ENCODE measurements at places on chromosomes 7 and 10. TPM values are rescaled to one million over a fixed set of nuclear protein-coding genes. Genes with fewer than 3 reads are reported as not detected.

TUBGCP2 gene
- 63.8 TPM for total RNA-seq

GRCh38 chr10:58017719-58018367, 249.9 kb downstream of the IPMK start:
- no peak for DNase-seq

DNA sequence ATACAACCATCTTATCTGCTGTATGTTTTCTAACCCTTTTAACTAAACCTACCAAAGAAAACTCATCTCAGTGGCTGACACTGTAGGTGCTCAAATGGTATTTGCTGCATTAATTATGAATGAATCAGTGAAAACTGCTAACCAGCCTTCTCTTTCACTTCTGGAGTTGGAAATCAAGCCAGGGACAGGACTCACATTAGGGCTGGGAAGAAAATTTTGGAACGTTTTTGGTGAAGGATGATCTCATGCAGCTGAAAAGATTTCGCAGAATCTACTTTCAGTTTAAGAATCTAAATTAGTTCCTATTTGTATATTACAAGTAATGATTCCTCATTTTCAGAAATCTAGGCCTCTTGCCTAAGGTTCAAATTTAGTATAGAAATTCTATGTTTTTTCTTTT, 12.9 kb downstream of the MTPN start:
- DNase-seq = no peak

MEIG1 gene
- total RNA-seq = not detected

GRCh38 chr7:74623135-74623534, 34.4 kb upstream of the GTF2I start:
- DNase-seq = no peak

- no peak for DNase-seq
Observed at GRCh38 chr10:26448292-26448691, 10.2 kb downstream of the APBB1IP start.

OR2A12 gene
- not detected for total RNA-seq

- DNase-seq = no peak
Observed at GRCh38 chr10:5989756-5990155, 12.4 kb upstream of the IL15RA start.

Data from ovary (tissue), 10 donors.